ENCODE measurements at places on chromosomes 16 and 17.

DNA sequence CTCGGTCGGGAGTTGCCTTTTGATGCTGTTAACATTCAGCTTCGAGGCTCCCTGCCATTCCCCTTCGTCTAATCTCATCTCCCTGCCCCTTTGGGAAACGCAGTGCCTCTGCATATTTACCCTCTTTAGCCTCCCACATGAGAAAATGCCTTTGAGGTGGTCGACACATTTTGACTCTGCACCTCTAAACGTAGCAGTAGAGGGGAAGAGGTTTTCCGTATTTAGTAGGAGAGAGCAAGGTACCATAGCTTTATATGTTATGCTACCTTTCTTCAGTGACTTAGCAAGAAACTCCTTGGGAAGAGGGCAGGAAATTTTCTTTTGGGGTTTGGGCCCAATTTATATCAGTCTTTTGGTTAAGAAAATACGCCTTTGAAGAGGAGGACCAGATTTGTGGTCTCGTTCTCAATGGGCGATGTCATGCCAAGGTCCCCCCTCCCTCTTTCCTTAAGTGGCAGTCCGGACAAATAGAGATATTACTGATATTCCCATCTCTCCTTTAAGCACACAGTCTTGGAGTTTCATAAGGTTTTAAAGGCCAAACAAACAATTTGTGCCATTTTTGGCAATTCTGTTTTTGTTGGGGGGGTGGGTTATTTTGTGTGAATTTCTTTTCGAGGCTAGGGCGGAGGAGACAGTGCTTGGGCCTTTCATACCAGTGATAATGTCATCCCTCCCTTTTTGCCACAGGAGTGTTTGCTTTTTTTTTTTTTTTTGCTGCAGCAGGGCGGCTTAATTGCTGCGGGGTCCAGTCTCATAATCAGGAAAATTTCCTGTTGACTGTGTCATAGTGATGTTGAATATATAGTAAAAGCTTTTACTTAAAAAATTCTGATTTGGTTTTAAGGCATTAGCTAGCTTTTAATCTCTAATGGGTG, 1.5 kb downstream of the PAFAH1B1 start:
- H3K27me3 ChIP-seq = no peaks in the 10 kb centered on the region
- no peaks in the 10 kb centered on the region for H3K36me3 ChIP-seq
- H3K4me1 ChIP-seq = peaks cover 53% of the 10 kb centered on the region
- H3K4me3 ChIP-seq = peak overlapping the region; percentile 80
- DNase-seq = no peak

DNA sequence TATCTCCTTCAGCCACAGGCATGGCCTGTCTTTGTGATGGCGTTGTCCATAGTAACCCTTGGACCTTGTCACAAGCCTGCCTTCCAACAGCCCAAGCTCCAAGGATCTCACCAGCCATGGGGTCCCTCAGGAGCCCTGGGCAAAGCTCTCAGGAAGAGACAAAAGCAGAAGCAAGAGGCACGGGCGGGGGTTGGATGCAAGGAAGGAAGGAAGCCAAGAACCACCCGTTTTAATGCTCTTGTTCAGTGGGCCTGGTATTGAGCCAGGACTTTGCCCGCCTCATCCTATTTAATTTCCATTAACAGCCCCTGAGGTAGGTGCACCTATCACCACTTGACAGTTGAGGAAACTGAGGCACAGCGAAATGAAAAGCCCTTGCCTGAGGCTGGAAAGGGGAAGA, 32.3 kb upstream of the GOSR2 start:
- no peaks in the 10 kb centered on the region for H3K27me3 ChIP-seq
- H3K36me3 ChIP-seq = no peaks in the 10 kb centered on the region
- H3K27ac ChIP-seq = no peak overlapping the region
- peaks cover 11% of the 10 kb centered on the region for H3K4me1 ChIP-seq

DNA sequence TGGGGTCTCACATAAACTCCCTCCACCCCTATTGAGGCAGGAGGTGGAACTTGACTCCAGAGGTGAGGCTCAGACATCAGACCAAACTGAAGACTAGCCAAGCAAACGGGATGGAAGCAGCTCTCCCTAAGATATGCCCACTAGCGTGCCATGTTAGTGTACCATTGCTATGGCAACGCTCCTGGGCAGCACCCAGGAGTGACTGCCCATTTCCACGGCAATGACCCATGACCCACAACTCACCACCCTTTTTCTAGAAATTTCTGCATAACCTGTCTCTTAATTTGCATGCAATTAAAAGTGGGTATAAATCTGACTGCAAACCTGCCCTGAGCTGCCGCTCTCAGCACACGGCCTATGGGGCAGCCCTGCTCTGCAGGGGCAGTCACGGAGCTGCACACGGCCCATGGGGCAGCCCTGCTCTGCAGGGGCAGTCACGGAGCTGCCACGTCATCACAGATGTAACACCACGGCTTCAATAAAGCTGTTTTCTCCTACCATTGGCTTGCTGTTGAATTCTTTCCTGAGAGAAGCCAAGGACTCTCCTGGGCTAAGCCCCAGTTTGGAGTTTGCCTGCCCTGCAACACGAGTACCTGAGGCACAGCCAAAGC, 164.3 kb downstream of the RBFOX3 start:
- no peaks in the 10 kb centered on the region for H3K36me3 ChIP-seq
- H3K4me3 ChIP-seq = no peak overlapping the region
- H3K27ac ChIP-seq = no peak overlapping the region
- H3K27me3 ChIP-seq = no peaks in the 10 kb centered on the region
- no peak for DNase-seq

- H3K4me1 ChIP-seq = no peaks in the 10 kb centered on the region
- DNase-seq = no peak
- no peaks in the 10 kb centered on the region for H3K27me3 ChIP-seq
- H3K27ac ChIP-seq = no peak overlapping the region
- no peak overlapping the region for H3K4me3 ChIP-seq
- H3K36me3 ChIP-seq = no peaks in the 10 kb centered on the region
These were observed 287.4 kb downstream of the HAPSTR1 start for GRCh38 chr16:9378876-9379275.

GRCh38 chr17:81978524-81979298, 1.3 kb downstream of the ASPSCR1 start:
- H3K36me3 ChIP-seq = no peaks in the 10 kb centered on the region
- H3K4me3 ChIP-seq = no peak overlapping the region
- H3K27ac ChIP-seq = no peak overlapping the region
- DNase-seq = no peak
- peaks cover 20% of the 10 kb centered on the region for H3K4me1 ChIP-seq

GRCh38 chr16:54957403-54958166, 26.9 kb downstream of the IRX5 start:
- H3K27me3 ChIP-seq = no peaks in the 10 kb centered on the region
- DNase-seq = peak; percentile 54
- H3K4me3 ChIP-seq = no peak overlapping the region
- no peaks in the 10 kb centered on the region for H3K36me3 ChIP-seq

DNA sequence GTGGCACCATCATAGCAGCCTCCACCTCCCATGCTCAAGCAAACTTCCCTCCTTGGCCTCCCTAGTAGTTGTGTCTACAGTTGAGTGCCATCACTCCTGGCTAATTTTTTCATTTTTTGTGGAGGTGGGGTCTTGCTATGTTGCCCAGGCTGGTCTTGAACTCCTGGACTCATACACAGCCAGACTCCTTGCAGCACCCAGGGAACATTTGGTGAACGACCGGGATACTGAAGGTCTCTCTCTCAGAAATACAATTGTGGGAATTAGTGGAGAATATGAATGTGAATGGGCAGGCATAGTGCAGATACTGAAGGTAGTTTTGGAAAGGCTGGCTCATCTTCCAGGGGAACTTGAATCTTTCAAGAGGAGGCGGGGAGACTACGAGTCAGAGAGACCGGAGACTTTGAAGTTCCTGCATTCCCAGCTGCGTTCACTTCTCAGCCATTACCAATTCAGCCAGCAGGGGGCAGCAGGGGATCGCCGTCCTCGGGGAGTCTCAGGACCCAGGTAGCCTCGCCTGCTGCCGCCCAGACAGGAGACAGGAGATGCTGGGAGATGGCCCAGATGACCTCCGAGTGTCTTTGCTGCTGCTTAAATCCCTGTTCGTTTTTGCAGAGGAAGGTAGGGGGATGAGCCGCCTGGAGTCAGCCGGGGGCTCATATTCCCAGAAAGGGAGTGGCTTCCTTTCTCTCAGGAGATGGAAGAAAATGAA, 68.6 kb downstream of the HAPSTR1 start:
- H3K4me1 ChIP-seq = no peaks in the 10 kb centered on the region
- no peak overlapping the region for H3K27ac ChIP-seq
